A549 treated with CORT108297 at 1 μM for 4 hours (cell line): ENCODE measurements at places on chromosomes 16 and 17. TPM values are rescaled to one million over a fixed set of nuclear protein-coding genes. Genes with fewer than 3 reads are reported as not detected.

The GPR139 gene
- not detected in 5 replicates for total RNA-seq

The CTRB1 gene
- total RNA-seq = not detected in 5 replicates

The PRSS21 gene
- 0.14 to 0.35 TPM in 2 of 5 replicates, not detected in the others for total RNA-seq

The C16orf92 gene
- not detected in 5 replicates for total RNA-seq

The FOXF1 gene
- total RNA-seq = not detected in 5 replicates

The SMIM36 gene
- total RNA-seq = not detected in 5 replicates

The KRTAP9-4 gene
- not detected in 5 replicates for total RNA-seq

The LRRC37A gene
- 0.51 to 0.95 TPM (median 0.85 TPM) in 5 replicates for total RNA-seq

The ALOX15B gene
- total RNA-seq = 0.03 to 0.05 TPM (median 0.04 TPM) in 3 of 5 replicates, not detected in the others

The C16orf74 gene
- total RNA-seq = 9.4 to 18.3 TPM (median 14.6 TPM) in 5 replicates

The DYNLL2 gene
- total RNA-seq = 19.2 to 24.9 TPM (median 23.4 TPM) in 5 replicates

The TBC1D3 gene
- not detected in 5 replicates for total RNA-seq

The NTN1 gene
- 0.38 to 0.61 TPM (median 0.53 TPM) in 5 replicates for total RNA-seq

The UBB gene
- total RNA-seq = 2,206 to 2,663 TPM (median 2,279 TPM) in 5 replicates

The SLC13A2 gene
- total RNA-seq = 0.06 to 0.15 TPM (median 0.12 TPM) in 5 replicates

The PIK3R5 gene
- total RNA-seq = 0.05 to 0.11 TPM (median 0.10 TPM) in 3 of 5 replicates, not detected in the others

The RNU2-1 gene
- not detected in 5 replicates for total RNA-seq

The ASB16 gene
- total RNA-seq = 0.04 to 0.08 TPM (median 0.05 TPM) in 3 of 5 replicates, not detected in the others

The CENPV gene
- 128 to 175 TPM (median 165 TPM) in 5 replicates for total RNA-seq

The CD19 gene
- not detected in 5 replicates for total RNA-seq

The HBQ1 gene
- total RNA-seq = 4.4 to 9.2 TPM (median 6.8 TPM) in 5 replicates

The TENT4B gene
- total RNA-seq = 9.9 to 11.8 TPM (median 11.5 TPM) in 5 replicates

The TACO1 gene
- 49.3 to 54.5 TPM (median 53.6 TPM) in 5 replicates for total RNA-seq

The CSH1 gene
- total RNA-seq = not detected in 5 replicates

The KRTAP16-1 gene
- total RNA-seq = not detected in 5 replicates

The SP2 gene
- 14.9 to 20.1 TPM (median 17.4 TPM) in 5 replicates for total RNA-seq

The LITAFD gene
- total RNA-seq = not detected in 5 replicates

The KDM6B gene
- 14.0 to 19.7 TPM (median 16.6 TPM) in 5 replicates for total RNA-seq

The GTF3C1 gene
- total RNA-seq = 72.5 to 89.6 TPM (median 76.6 TPM) in 5 replicates

The CD300LF gene
- not detected in 5 replicates for total RNA-seq

The SLC16A5 gene
- 18.6 to 35.9 TPM (median 32.2 TPM) in 5 replicates for total RNA-seq

The AOC2 gene
- 2.0 to 2.4 TPM (median 2.1 TPM) in 5 replicates for total RNA-seq
